ENCODE measurements at places on chromosomes 11 and 22.

DNA sequence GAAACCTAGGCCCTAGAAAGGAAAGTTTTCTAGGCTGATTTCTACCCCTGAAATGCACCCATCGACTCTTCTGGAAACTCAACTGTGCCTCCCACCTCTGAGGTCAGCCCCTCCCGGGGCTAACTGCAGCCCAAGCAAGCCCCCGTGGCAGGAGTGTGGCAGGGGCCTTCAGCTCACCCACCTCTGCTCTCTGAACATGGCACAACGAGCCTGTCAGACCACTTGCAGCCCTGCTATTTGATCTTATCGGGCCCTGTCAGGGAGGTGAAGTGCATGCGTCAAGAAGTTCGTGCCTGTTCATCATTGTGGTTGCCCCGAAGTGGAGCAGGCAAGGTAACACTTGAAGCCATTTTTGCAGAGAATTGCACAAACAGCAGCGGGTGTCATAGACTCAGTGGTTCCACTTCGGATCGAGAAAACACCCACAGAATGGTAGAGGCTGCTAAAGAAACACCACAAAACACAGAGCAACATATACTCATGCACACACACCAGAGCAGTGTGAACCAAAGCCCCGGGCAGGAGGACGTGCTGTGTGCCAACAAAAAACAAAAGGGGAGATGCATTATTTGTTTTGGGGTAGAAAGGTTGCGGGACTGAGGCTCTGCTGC is 262.7 kb downstream of the ETS1 start:
- peak; percentile 86 for DNase-seq

DNA sequence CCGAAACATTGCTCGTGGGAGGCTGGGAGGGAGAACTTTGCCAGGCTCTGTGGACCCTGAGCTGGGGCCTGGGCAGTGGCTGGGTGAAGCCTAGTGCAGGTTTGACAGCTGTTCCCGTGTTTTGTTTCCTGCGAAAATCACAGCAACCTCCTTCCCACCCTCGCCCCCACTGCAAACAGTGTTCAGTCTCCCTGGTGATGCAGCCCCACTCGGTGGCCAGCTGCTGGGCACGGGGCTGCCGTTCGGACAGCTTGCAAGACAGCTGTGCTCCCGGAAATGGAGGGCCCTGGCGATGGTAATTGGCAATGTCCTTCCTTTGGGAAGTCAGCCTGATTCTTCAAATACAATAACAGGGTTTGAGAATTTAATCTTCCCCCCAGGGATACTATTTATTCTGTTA is 10.4 kb upstream of the GAL start:
- no peak for DNase-seq

GRCh38 chr11:112050721-112051120 is 23.1 kb downstream of the PIH1D2 start:
- no peak for DNase-seq

- DNase-seq = no peak
Measured at GRCh38 chr22:17918840-17919239, 105.5 kb downstream of the MICAL3 start.

DNA sequence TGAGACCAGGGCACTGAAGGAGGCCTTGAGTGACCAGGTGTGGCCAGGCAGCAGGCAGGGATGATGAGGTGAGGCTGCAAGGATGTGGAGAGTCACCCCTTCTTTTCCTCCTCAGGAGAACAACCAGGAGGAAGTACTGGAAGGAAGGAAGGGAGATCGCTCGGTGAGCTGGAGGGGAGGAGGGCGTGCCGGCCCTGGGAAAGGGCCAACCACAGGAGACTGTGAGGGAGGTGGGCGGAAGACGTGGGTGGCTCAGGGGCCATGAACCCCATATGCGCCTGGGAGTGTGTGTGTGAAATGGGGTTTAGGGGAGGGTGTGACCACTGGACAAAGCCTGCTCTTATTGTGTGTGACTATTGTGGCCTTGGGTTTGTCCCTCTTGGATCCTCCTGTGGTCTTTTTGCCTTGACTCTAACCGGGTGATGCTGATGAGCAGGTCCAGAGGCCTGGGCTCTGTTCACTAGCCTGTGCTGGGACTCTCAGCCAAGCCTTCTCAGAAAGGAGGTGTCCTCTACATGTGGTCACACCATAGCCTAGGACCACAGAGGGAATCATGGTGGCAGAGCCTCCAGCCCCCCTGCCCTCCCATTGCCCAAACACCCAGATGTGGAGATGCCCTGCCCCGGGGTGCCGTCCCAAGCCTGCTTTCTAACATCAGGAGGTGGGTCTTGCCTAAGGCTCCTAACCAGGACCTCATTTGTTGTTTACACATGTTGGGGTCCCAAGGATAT is 41.3 kb upstream of the TUB start:
- DNase-seq = no peak

All from stimulated activated CD4-positive, alpha-beta T cell treated with anti-CD3 and anti-CD28 coated beads, Interleukin-4, amount 100 ng/mL, for 24 hours (primary cell).